ENCODE measurements at places on chromosomes 5 and 9. TPM values are rescaled to one million over a fixed set of nuclear protein-coding genes. Genes with fewer than 3 reads are reported as not detected.

DNA sequence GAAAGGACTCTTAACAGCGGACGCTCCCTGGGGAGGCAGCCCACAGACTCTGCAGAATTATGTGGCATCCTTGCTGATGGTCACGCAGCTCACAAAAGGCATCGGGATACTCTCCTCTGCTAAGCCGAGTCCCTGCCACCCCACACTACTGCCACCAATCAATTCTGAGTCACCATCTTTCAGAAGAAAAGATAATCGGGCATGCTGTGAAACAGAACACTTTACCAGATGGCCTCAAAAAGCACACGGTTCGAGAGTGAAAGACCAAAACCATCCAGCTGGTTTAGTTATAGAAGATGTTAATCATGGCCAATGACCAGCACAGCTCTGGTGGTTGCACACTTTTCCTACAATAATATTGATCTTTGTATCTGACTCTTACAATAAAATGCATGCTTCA is 136.3 kb downstream of the MYO10 start:
- H3K4me3 ChIP-seq = no peak overlapping the region
- peaks cover 3% of the 10 kb centered on the region for H3K4me1 ChIP-seq
- no peaks in the 10 kb centered on the region for H3K27me3 ChIP-seq
- H3K27ac ChIP-seq = no peak overlapping the region
- no peak for DNase-seq
- peaks cover 2% of the 10 kb centered on the region for H3K36me3 ChIP-seq

- peaks cover 23% of the 10 kb centered on the region for H3K36me3 ChIP-seq
- H3K4me1 ChIP-seq = peaks cover 5% of the 10 kb centered on the region
- no peak for DNase-seq
- H3K27ac ChIP-seq = no peak overlapping the region
- no peaks in the 10 kb centered on the region for H3K27me3 ChIP-seq
These were observed 18.2 kb downstream of the ALDOB start for GRCh38 chr9:101417389-101417788.

- H3K4me3 ChIP-seq = no peak overlapping the region
- H3K27me3 ChIP-seq = no peaks in the 10 kb centered on the region
- H3K27ac ChIP-seq = peak overlapping the region; percentile 57
- DNase-seq = no peak
- H3K36me3 ChIP-seq = peaks cover 12% of the 10 kb centered on the region
These were observed 64.5 kb downstream of the TMEM161B start for GRCh38 chr5:88203981-88204750.

DNA sequence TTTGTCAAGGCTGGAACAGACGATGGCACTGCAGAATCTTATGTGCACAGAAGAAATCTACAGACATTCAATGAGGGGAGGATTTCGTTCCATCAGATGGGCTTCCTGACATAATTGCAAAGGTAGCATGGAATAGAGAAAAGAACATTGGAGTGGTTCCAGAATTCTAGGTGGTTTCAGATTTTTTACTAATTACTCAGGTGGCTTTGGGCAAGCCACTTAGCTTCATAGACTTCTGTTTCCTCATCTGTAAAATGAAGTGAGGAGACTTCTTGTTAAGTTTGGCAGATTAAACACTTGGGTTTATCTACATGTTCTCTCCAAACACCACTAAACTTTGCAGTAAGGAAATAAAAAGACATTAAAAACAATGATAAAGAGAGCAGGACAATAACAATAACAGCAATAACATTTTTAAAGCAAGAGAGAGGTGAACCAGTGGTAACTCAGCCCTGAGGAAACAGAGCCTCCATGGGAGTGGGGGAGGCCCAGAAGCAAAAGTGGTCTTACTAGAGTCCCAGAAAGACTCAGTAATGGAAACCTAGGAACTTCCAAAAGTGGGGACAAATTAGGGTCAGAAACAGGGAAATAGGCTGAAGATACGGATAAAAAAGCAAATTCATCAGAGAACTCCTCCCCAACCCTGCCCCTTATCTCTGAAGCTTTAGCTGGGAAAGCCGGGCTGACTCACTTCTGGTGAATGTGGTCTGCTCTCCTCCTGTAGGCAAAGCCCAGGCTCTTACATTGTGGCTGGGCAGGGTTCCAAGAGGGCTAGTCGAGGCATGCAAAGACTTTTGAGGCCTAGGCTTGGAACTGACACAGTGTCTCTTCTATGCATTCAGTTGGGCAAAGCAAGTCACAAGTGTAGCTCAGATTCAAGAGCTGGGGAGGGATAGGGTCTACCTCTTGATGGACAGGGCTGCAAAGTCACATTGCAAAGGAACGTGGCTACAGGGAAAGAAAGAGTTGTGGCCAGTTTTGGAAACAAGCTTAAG is 11.8 kb upstream of the ACTBL2 start:
- DNase-seq = no peak
- no peaks in the 10 kb centered on the region for H3K4me1 ChIP-seq
- no peaks in the 10 kb centered on the region for H3K36me3 ChIP-seq
- peaks cover 13% of the 10 kb centered on the region for H3K27me3 ChIP-seq
- peak overlapping the region; percentile 54 for H3K27ac ChIP-seq
- H3K4me3 ChIP-seq = no peak overlapping the region

DNA sequence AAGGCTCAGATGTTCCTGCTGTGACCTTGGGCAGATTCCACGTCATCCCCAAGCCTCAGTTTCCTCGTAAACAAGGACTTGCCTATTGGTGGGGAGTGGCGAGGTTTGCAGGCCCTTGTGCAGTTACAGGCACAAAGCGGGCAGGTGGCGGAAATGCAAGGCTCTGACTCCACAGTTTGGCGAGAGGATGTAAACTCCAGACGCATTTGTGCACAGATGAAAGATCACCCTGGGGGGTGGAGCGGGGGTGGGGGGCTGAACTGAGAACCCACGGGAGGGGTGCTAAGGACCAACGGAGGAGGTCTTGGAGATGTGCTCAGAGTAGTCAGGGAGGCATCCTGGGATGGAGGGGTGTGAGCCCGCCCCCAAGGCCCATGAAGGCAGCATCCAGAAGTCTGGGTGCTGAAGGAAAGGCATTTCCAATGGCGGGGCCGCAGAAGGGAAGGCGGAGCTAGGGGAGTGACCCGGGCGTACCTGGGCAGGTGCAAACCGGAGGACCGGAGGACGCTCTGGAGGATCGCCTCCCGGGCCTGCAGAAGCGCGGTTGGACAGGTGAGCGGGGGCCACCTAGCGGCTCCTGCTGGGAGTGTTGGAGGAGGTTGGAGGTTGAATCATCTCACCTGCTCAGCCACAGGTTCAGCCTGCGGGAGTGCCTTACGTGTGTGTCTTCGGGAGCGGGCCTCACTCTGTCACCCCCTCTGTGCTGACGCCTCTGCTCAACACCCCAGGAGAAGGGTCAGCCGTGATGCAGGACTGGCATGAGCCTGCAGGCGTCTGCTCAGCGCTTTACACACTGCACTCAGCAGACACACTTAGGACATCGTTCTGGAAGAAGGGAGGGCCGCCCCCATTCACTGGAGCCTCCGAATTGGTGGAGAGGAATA is 1.9 kb upstream of the FIBCD1 start:
- H3K27ac ChIP-seq = peak overlapping the region; percentile 13
- peaks cover 2% of the 10 kb centered on the region for H3K4me1 ChIP-seq
- H3K4me3 ChIP-seq = peak overlapping the region; percentile 52
- peaks cover 75% of the 10 kb centered on the region for H3K27me3 ChIP-seq

DNA sequence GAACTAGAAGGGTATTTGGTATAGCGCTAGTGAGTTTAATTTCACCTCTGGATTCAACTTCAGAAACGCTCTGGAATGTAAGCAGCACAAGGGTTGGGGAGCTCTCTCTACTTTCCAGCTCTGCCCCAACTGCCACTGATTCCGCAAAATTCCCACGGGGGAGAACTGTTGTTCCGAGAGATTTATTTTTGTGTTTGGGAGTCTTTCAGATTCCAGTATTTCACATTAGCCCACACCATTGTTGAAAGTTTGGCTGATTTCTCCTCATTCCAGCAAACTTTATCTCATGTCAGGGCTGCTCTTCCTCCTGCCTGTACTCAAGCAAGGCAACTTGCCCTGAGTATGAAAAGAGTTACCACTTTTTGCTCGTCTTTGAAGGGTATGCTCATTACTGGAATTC is 198.5 kb upstream of the EGFLAM start:
- no peak overlapping the region for H3K4me3 ChIP-seq
- no peaks in the 10 kb centered on the region for H3K36me3 ChIP-seq
- H3K27me3 ChIP-seq = no peaks in the 10 kb centered on the region
- no peak for DNase-seq

DNA sequence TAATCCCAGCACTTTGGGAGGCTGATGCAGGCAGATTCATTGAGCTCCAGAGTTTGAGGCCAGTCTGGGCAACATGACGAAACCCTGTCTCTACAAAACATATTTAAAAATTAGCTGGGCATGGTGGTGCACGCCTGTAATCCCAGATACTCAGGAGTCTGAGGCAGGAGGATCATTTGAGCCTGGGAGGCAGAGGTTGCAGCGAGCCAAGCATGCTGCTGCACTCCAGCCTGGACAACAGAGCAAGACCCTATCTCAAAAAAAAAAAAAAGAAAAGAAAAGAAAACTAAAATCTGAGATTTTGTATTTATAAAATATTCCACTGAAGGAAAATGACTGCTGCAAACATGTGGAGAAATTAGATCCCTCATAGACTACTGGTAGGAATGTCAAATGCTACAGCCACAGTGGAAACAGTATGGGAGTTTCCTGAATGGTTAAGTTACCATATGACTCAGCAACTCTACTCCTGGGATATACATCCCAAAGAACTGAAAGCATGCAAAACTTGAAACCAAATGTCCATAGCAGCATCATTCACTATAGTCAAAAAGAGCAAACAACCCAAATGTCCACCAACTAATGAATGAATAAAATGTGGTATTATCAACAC is 106.1 kb downstream of the UBAP2 start:
- H3K27ac ChIP-seq = peak overlapping the region; percentile 4
- DNase-seq = no peak
- no peaks in the 10 kb centered on the region for H3K4me1 ChIP-seq
- H3K27me3 ChIP-seq = no peaks in the 10 kb centered on the region
- no peak overlapping the region for H3K4me3 ChIP-seq
- H3K36me3 ChIP-seq = peaks cover 39% of the 10 kb centered on the region

- no peak overlapping the region for H3K27ac ChIP-seq
- peaks cover 7% of the 10 kb centered on the region for H3K4me1 ChIP-seq
- H3K36me3 ChIP-seq = no peaks in the 10 kb centered on the region
- no peak for DNase-seq
- no peaks in the 10 kb centered on the region for H3K27me3 ChIP-seq
These were observed 103.2 kb upstream of the IL7R start for GRCh38 chr5:35753500-35753899.

DNA sequence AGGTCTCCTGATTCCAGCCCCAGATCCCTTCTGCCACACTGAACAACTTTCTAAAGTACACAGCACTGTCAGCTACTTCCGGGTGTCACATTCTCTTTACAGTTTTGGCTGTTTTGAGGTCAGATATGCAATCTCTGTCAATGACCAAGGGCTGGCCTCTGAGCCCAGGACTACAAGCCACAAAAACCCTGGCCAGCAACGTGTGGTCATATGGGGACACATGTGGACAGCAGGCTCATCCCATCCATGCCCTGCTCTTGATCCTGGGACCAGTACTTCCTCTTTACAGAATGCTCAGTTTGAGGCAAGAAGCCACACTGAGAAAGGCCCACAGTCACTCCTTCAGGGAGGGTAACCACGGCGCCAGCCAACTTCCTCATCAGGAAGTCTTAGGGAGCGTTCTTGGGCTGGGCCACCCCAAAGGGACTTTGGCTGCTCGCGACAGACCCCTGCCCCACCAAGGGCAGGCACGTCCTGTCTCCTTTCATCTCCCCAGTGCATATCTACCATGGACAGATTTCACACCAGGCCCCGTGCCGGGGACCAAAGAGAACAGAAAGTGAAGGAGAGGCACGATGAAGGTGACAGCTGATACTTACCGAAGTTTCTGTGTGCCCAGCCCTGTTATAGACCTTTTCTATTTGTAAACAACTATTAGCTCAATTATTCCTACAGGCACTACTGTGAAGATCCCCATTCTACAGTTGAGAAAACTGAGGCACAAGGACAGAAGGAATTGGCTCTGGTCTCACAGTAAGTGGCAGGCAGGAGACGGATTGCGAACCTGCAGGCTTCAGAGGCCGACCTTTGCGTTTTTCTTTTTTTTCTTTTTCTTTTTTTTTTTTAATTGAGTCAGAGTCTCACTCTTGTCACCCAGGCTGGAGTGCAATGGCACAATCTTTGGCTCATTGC is 37.3 kb downstream of the STK10 start:
- DNase-seq = no peak
- H3K36me3 ChIP-seq = peaks cover 1% of the 10 kb centered on the region
- H3K27me3 ChIP-seq = no peaks in the 10 kb centered on the region

DNA sequence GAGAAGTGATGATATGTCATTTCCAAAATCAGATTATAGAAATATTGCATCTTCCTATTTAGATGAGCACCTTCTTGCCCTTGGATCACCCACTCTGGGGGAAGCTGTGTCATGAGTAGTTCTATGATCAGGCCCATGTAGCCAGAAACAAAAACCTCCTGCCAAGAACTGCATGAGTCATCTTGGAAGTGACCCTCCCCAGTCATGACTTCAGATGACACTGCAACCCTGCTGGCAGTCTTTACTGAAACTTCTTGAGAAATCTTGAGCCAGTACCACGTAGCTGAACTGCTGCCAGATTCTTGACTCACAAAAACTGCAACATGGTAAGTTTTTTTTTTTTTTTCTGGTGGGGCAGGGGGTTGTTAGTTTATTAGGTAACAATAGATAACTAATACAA is 439.6 kb upstream of the PTGER4 start:
- H3K4me3 ChIP-seq = no peak overlapping the region
- H3K4me1 ChIP-seq = peaks cover 7% of the 10 kb centered on the region
- no peaks in the 10 kb centered on the region for H3K36me3 ChIP-seq

DNA sequence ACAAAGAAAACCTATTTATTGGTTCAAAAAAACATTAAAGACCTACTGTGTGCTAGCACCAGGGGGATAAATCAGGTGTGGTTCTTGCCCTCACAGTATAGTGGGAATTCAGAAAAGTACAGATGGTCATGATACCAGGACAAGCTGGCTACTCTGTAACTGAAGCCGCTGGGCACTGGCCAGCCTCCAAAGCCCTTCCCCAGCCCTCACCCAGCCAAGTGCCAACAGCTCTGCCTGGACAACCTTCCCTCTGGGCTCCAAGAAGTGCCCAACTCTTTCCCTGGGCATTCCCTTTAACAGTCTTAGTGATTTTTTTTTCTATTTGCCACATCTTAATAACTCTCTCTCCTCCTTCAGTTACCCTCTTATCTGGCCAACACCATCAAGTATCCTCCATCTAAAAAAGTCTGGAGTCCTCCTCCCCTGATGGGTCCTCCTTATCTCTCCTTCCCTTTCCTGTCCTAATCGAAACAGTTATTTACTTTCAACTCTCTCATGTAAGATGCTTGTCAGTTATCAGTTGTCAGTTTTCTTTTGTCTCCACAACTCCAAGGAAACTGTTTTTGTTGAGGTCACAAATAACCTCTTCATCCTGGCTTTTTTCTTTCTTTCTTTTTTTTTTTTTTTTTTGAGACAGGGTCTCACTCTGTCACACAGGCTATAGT is 13.3 kb upstream of the SEPTIN8 start:
- DNase-seq = no peak
- H3K27me3 ChIP-seq = peaks cover 14% of the 10 kb centered on the region
- no peak overlapping the region for H3K4me3 ChIP-seq
- H3K27ac ChIP-seq = no peak overlapping the region
- H3K36me3 ChIP-seq = no peaks in the 10 kb centered on the region
- H3K4me1 ChIP-seq = peaks cover 19% of the 10 kb centered on the region

Gene NME5
- total RNA-seq = 9.9 TPM

Gene SPATA9
- not detected for total RNA-seq

Gene MLANA
- total RNA-seq = not detected

Data from progenitor cell of endocrine pancreas (in vitro differentiated cells).